ENCODE measurements at places on chromosomes 1 and 21. TPM values are rescaled to one million over a fixed set of nuclear protein-coding genes. Genes with fewer than 3 reads are reported as not detected.

Gene ERICH3
- 0.45 TPM for total RNA-seq

DNA sequence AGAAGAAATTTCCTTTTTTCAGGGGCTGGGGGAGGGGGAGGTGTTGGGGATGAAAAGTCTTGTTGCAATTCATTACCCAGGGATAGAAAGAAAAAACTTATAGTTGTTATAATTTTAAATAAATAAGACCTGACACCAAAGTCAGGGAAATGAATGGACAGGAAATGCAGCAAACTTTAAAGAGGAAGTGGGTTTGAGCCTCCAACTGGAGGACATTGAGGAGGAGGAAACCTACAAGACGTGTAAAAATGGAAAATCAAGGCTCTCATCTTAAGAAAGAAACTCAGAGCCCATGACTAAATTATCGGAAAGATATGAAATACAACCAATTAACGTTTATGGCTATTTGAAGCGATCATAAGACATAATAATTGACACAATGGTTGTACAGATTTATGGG, 54.4 kb downstream of the NIBAN1 start:
- DNase-seq = no peak

DNA sequence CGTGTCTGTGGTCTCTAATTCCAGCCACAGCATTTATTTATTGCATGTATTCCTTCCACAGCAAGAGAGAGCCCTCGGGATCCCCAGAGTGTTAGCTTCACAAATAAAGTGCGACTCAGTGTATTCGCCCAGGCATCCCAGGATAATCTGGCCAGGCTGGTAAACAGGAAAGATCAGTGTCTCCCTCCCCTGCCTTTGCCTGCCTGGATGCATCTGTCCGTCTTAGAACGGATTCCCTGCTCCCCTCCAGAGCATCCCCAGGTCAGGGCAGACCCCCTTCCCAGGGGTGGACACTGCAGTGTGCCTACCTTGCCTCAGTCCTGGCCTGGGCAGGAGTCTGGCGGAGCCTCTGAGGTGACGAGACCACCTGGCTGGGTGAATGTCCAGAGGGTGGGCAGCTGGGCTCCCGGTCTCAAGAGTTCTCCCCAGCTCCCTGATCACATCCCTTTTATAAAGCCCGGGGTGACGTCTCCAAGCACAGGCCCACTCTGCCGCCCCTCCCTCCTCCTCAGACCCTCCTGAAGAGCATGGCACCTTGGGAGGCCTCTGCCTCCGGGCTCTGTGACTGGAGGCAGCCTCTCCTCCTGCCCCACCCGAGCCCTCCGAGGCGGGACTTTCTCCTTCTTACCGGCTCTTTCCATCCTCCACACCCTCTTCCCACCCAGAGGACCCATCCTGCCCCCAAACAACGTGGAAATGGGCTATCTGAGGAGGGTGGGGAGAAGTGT, at the start of gene KISS1:
TSS of gene KISS1 (minus strand) at position 424 of the 728 bp plus-strand sequence. CDS start 3,615 bp downstream, outside the sequence.
- DNase-seq = peak; percentile 47

DNA sequence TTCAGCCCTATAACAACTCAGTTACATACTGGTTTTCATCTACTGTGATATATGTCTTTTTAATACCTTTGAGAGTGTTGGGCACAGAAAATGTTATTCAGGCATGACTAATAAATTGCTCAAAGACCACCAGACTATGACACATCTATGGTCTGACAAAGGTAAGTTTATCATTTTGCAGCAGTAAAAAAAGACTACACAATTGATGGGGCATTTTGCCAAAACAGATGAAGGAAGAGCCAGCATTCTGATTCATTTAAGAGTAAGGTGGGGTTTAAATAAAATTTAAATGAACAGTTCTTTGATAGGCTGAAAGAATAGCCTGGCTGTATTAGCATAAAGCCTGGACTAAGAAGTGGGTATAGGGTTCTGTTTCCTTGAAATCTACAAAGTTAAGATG, 8.8 kb upstream of the RNPC3 start:
- DNase-seq = no peak

GRCh38 chr1:63902844-63903589, 129.2 kb downstream of the ROR1 start:
- no peak for DNase-seq

Gene GRIK3
- total RNA-seq = 32.2 TPM

DNA sequence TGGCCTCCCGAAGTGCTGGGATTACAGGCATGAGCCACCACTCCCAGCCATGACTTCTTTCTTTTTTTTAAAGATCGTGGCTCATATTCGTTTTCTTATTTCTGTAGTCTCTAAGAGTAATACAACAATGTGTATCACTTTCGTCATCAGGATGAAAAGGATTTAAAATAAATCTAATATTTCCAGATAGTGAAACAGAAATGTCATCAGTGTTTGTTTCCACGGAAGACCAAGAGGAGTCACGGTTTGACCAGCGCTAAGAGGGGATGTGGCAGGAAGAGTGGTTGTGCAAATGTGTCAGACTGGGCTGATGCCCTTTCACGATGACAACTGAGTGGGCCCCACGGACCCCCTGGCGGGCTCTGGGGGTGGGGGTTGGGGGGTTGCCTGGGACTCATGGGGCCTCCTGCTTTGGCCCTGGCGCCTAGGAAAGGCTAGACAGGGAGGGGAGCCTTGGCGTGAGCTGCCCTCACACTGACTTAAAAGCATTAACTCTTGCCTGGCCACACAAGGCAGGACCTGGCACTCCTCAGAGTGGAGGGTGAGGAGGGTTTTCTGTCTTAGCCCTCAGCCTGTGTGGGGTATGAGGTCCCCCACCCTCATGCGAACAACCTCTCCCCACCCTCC, 8.4 kb downstream of the SOX13 start:
- no peak for DNase-seq

DNA sequence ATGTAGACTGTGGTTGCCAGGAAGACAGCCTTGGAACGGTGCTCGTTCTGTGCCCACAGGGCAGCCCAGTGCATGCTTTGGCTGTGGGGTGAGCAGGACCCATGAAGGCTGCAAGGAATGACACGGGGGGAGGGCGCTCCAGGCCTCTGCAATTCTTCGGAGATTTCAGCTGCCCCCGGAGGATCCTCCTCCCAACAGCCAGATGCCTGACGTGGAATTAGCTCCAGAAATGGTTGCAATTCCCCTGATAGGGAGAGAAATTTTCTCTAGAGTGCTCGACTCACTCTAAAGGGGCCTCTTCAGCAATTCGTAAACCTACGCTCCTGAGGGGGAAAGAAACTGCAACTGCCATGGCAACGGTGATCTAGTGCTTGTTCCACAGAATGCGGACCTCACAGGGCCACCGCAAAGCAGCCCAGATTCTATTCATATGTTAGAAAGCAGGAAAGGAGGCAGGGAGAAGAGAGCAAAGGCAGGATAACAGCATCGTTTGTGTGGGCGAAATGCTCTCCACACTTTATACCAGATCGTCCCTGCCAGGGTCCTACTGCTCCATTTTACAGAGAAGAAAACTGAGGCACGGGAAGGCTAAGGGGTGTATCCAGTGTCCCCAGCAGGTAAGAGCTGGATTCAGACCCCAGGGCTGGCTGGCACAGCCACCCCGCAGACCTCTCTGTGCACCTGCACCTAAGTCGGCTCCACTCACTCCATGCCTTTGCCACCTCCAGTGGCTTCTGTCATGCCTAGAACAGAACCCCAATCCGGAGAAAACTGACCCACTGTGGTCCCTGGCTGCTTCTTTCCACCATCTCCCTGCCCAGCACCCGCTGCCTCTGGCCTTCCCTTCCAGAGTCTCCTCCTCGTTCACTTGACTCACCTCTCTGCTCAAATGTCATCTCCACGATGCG, 11.9 kb upstream of the PDE9A start:
- DNase-seq = no peak

- no peak for DNase-seq
These were observed 798.9 kb downstream of the BRINP3 start for GRCh38 chr1:189678779-189679178.

Gene EPHB2
- 22.6 TPM for total RNA-seq

Gene HPDL
- 2.3 TPM for total RNA-seq

Gene VAV3
- 6.4 TPM for total RNA-seq

GRCh38 chr1:215911406-215911968, 344.4 kb downstream of the KCTD3 start:
- no peak for DNase-seq

GRCh38 chr1:57727121-57727520, 303.3 kb upstream of the DAB1 start:
- DNase-seq = no peak

DNA sequence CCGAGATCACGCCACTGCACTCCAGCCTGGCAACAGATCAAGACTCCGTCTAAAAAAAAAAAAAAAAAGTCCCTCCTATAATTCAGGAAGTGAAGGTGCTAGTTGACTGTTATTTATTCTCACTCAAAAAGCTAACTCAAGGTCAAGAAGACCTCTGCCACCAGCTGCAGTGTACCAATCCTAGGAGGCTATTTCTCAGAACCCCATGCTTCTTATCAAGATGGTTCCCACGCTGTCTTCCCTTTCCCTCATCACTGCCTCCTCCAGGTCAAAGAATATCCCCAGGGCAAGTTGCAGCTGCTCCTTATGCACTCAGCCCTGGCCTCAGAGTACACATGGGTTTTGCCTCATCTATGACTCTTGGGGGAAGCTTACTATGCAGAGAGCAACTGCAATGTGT, 53.6 kb downstream of the RERE start:
- DNase-seq = no peak

Gene SAMD13
- total RNA-seq = 0.76 TPM

Gene ACKR1
- total RNA-seq = 156 TPM

DNA sequence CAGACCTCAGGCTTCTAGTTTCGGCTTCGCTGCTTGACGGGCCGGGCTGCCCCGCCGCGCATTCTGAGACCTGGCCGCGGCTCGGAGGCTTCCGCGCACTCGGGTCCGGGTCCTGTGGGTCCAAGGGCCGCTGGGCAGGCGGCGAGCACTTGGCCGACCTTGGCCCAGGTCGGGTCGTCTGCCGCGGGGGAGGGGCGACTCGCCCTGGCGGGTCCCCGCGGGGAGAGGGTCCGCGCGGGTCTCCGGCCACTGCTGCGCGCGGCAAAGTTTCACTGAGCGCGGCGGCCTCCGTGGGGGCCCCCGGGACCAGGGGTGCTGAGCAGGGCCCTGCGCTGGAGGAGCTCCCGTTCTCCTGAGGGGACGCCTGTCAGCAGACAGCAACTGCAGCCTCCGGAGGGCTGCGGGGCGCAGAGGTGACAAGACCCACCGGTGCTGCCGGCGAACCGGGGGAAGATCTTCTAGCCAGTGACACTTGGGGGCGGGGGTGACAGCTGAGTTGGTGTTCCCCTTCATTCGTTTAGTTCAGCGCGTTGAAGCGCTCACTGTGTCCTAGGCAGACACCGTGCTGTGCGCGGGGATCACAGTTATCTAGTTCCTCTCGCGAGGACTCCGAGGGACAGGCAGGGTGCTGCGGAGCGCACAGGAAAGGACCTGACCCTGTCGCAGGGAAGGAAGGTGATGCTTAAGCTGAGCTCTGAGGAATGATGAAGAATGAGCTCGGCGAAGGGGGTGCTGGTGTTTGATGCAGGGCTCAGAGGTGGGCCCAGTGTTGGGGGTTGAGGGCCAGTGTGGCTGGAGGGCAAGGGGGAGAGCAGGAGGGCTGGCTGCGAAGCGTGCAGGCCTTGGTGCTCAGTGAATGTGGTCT, 725 bp downstream of the MTFR1L start:
- DNase-seq = peak; percentile 65

- no peak for DNase-seq
These were observed 1.9 kb downstream of the WDR64 start for GRCh38 chr1:241654019-241654418.

Gene DNASE2B
- total RNA-seq = not detected

Gene TP73
- total RNA-seq = not detected

Gene EFNA3
- 2.4 TPM for total RNA-seq

DNA sequence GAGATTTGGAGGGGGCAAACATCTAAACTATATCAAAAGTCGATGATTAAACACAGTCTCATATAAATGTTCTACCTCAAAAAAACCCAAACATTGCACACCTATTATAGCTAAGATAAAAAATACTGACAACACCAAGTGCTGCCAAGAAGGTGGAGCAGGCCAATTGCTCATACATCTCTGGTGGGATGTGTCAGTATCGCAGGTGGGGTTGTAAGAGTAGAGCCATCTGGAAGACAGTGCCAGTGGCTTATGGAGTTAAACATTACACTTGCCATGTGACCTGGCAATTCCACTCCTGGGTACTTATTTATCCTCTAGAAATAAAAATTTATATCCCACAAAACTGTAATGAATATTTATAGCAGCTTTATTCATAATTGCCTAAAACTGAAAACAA, 213.4 kb downstream of the DISC1 start:
- no peak for DNase-seq
